ENCODE measurements at places on chromosomes 1 and 21. TPM values are rescaled to one million over a fixed set of nuclear protein-coding genes. Genes with fewer than 3 reads are reported as not detected.

CHRNB2 gene
- total RNA-seq, result 0.13 TPM

INKA2 gene
- total RNA-seq, result 1.8 TPM

COL6A2 gene
- total RNA-seq, result 1,554 TPM

OR2L3 gene
- not detected for total RNA-seq

WNT9A gene
- 0.65 TPM for total RNA-seq

PLXNA2 gene
- 6.3 TPM for total RNA-seq

SPRR4 gene
- not detected for total RNA-seq

HSD3B2 gene
- not detected for total RNA-seq
